ENCODE measurements at places on chromosomes 7 and 10. TPM values are rescaled to one million over a fixed set of nuclear protein-coding genes. Genes with fewer than 3 reads are reported as not detected.

ZNF655 gene
- 70.9 TPM for total RNA-seq

OR2A42 gene
- not detected for total RNA-seq

SLC18A3 gene
- 0.20 TPM for total RNA-seq

AKR1C1 gene
- total RNA-seq, result 6.6 TPM

LEP gene
- total RNA-seq, result not detected

TWIST1 gene
- total RNA-seq, result 1.8 TPM

SPDYE11 gene
- 0.22 TPM for total RNA-seq

ZKSCAN5 gene
- total RNA-seq, result 15.2 TPM

ELMO1 gene
- 66.1 TPM for total RNA-seq

FBXL15 gene
- total RNA-seq, result 14.9 TPM

SLC39A12 gene
- total RNA-seq, result not detected

POMZP3 gene
- total RNA-seq, result 10.9 TPM

TDRD1 gene
- total RNA-seq, result not detected

TRPV5 gene
- total RNA-seq, result 0.13 TPM

TEX36 gene
- not detected for total RNA-seq

NPC1L1 gene
- 21.2 TPM for total RNA-seq

SPAG6 gene
- 8.9 TPM for total RNA-seq

PKD2L1 gene
- 0.38 TPM for total RNA-seq

CFAP70 gene
- 5.6 TPM for total RNA-seq

PNLIPRP3 gene
- total RNA-seq, result not detected

GIMAP4 gene
- not detected for total RNA-seq

UPP1 gene
- total RNA-seq, result 10.6 TPM

ST8SIA6 gene
- total RNA-seq, result 0.36 TPM
